ENCODE measurements at places on chromosomes 7 and 10. TPM values are rescaled to one million over a fixed set of nuclear protein-coding genes. Genes with fewer than 3 reads are reported as not detected.

OR13A1 gene
- total RNA-seq: not detected

GRCh38 chr7:81064426-81064825, 145.6 kb upstream of the SEMA3C start:
- DNase-seq: no peak

GRCh38 chr10:80186364-80187012, 18.8 kb downstream of the ANXA11 start:
- DNase-seq: peak; percentile 30

GRCh38 chr7:96331233-96331632, 9.3 kb upstream of the SLC25A13 start:
- DNase-seq: no peak

GRCh38 chr10:3068201-3068967, 1.0 kb downstream of the PFKP start:
- DNase-seq: peak; percentile 76
